HCT116 (cell line): ENCODE measurements at places on chromosomes 3 and 15. TPM values are rescaled to one million over a fixed set of nuclear protein-coding genes. Genes with fewer than 3 reads are reported as not detected.

- H3K36me3 ChIP-seq: no peaks in the 10 kb centered on the region
- no peak for DNase-seq
- H3K27ac ChIP-seq: no peak overlapping the region
- no peaks in the 10 kb centered on the region for H3K27me3 ChIP-seq
Observed at GRCh38 chr15:41979493-41980266, 7.3 kb upstream of the EHD4 start.

- DNase-seq: no peak
- H3K27ac ChIP-seq: no peak overlapping the region
- no peak overlapping the region for H3K4me3 ChIP-seq
Observed at GRCh38 chr3:46455231-46456115, 9.2 kb downstream of the LTF start.

TMEM266 gene
- 0.91 TPM for total RNA-seq

DNA sequence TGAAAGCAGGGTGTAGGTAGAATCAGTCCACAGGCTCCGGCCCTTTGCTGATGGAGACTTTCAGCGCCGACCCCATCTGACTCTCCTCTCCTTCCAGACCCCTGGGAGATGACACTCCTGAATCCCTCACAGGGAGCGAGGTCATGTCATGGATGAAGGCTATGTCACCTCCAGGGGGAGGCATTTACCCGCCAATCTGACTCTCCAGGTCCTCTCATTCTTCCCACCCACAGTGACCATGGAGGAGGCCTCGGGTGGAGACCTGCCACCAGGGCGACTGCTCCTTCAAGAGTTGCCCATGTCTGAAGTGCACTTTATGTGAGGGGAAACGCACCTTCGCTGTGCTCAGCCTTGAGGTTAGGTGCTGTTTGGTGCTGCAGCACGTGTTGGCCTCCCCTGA, 112.7 kb downstream of the KLF13 start:
- no peaks in the 10 kb centered on the region for H3K36me3 ChIP-seq
- no peaks in the 10 kb centered on the region for H3K27me3 ChIP-seq
- no peak overlapping the region for H3K27ac ChIP-seq
- H3K4me3 ChIP-seq: no peak overlapping the region
- DNase-seq: peak; percentile 21

DNA sequence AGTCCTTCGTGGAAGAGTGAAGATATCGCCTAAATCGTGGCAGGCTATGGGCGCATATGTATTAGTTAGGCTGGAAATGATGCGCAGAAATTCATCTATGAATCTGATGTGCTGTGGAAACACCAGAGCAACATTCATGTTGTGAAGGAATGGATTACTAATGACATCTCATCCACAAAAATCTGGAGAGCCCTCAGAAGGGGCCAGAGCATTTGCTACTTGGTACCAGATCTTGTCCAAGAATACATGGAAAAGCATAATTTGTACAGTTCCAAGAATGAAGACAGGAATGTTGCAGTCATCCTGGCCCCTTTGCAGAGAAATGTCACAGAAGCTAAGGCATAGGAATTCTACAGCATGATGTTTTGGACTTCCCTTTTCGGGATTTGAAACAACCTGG, 38.4 kb upstream of the FOXB1 start:
- no peak for DNase-seq
- H3K4me1 ChIP-seq: no peaks in the 10 kb centered on the region
- no peak overlapping the region for H3K4me3 ChIP-seq
- peaks cover 25% of the 10 kb centered on the region for H3K27me3 ChIP-seq
- H3K36me3 ChIP-seq: no peaks in the 10 kb centered on the region

- H3K4me1 ChIP-seq: no peaks in the 10 kb centered on the region
Observed at GRCh38 chr15:91291673-91292072, 191.6 kb downstream of the SV2B start.

- no peaks in the 10 kb centered on the region for H3K4me1 ChIP-seq
- no peaks in the 10 kb centered on the region for H3K36me3 ChIP-seq
- no peak overlapping the region for H3K4me3 ChIP-seq
- DNase-seq: no peak
Observed at GRCh38 chr3:172398484-172398883, 49.8 kb downstream of the GHSR start.

GRCh38 chr15:70093070-70093469, 4.6 kb downstream of the TLE3 start:
- H3K36me3 ChIP-seq: peaks cover 45% of the 10 kb centered on the region
- no peaks in the 10 kb centered on the region for H3K27me3 ChIP-seq
- H3K4me1 ChIP-seq: peaks cover 4% of the 10 kb centered on the region; the same call in 1 of the 2 replicates

DNA sequence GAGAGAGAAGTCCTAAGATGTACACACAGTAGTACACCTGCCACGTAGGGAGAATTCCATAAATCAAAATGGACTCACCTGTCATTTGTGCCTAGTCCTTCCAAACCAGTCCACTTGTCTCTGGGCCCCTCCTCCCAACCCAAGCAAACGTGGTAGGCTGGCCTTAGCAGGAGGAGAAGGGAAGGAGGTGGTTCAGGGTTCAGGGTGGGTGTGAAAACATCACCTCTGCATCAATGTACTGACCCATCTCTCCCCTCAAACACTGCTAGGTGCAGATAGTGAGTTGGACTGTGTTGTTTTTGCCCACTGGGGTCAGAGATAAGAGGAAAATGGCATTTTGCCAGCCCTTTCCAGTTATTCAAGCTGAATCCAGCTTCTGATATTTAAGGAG, 99.3 kb downstream of the MME start:
- no peaks in the 10 kb centered on the region for H3K27me3 ChIP-seq
- no peaks in the 10 kb centered on the region for H3K4me1 ChIP-seq
- no peak overlapping the region for H3K27ac ChIP-seq
- H3K4me3 ChIP-seq: no peak overlapping the region
- no peak for DNase-seq
- no peaks in the 10 kb centered on the region for H3K36me3 ChIP-seq

DNA sequence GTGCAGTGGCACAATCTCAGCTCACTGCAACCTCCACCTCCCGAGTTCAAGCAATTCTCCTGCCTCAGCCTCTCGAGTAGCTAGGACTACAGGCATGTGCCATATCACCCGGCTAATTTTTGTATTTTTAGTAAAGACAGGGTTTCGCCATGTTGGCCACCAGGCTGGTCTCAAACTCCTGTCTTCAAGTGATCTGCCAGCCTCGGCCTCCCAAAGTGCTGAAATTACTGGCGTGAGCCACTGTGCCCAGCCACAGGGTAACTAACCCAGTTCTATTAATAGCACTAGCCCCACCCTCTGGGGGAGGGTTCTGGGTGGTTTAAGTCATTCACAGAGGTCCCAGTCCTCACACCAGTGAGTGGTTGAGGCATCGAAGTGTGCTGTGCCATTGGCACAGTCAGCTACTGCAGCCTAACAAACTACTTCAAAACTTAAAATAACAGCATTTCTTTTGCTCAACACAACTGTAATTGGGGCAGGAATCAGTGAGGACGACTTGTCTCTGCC, 44.0 kb downstream of the RHCG start:
- H3K27ac ChIP-seq: no peak overlapping the region
- no peaks in the 10 kb centered on the region for H3K36me3 ChIP-seq
- peaks cover 5% of the 10 kb centered on the region; the same call in 1 of the 2 replicates for H3K4me1 ChIP-seq
- DNase-seq: no peak

TNIK gene
- total RNA-seq: 24.1 TPM

GRCh38 chr3:128760881-128761280, 34.9 kb downstream of the RAB7A start:
- no peak overlapping the region for H3K4me3 ChIP-seq
- H3K27me3 ChIP-seq: no peaks in the 10 kb centered on the region
- no peak for DNase-seq
- peaks cover 7% of the 10 kb centered on the region; the same call in 1 of the 2 replicates for H3K36me3 ChIP-seq
